Activated naive CD8-positive, alpha-beta T cell treated with anti-CD3 and anti-CD28 coated beads for 36 hours (primary cell): ENCODE measurements at places on chromosomes 5 and 9. TPM values are rescaled to one million over a fixed set of nuclear protein-coding genes. Genes with fewer than 3 reads are reported as not detected.

Gene MARCHF3
- 8.1 TPM for total RNA-seq

DNA sequence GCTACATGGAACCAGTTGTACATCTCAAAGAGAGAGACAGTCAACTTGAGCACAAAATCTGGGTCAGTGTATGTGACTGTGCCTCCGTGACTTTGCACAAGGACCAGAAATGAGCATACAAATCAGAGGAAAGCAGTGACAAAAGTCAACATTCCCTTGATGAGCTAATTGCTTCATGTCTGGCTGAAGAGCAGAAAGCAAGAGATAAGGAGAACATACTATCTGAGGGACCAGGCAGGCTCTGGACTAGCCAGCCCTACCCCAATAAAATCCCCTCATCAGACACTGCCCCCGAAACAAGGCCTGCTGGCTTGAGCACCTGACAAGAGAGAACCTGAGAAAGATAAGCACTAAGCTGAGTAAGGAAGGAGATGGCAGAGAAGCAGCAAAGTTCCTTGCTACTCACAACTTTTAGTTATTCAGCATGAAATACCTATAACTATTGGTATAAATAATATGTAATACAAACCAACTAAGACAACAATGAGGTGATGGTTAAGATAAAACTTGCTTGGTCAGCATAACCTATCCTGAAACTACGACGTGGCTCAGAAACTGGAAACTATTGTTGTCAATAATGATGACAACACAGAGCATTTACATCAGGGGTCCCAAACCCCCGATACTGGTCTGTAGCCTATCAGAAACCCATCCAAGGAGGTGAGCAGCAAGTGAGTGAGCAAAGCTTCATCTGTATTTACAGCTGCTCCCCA, 9.5 kb downstream of the SIL1 start:
- peaks cover 19% of the 10 kb centered on the region for H3K4me1 ChIP-seq
- H3K4me3 ChIP-seq, result no peak overlapping the region
- no peak for DNase-seq
- peaks cover 25% of the 10 kb centered on the region for H3K36me3 ChIP-seq

DNA sequence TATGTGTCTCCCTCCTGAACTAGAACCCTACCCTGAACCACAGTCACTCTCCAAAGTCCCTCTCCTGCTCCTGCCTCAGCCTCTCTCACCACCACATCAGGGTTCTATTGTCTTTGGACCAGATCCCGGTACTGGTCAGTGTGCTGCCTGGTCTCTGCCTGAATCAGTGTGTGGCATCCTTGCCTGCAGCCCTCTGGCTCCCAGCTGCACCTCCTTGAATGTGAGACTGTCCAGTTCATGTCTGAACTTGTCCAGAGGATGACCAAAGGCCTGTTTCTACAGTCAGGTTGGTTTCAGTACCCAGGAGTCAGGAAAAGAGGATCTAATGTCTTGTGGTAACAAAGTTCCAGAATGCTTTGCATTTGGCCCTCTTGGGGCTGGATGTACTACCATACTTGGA, 76.8 kb upstream of the RANBP3L start:
- H3K27ac ChIP-seq, result no peak overlapping the region
- H3K36me3 ChIP-seq, result no peaks in the 10 kb centered on the region
- DNase-seq, result no peak
- H3K27me3 ChIP-seq, result no peaks in the 10 kb centered on the region

DNA sequence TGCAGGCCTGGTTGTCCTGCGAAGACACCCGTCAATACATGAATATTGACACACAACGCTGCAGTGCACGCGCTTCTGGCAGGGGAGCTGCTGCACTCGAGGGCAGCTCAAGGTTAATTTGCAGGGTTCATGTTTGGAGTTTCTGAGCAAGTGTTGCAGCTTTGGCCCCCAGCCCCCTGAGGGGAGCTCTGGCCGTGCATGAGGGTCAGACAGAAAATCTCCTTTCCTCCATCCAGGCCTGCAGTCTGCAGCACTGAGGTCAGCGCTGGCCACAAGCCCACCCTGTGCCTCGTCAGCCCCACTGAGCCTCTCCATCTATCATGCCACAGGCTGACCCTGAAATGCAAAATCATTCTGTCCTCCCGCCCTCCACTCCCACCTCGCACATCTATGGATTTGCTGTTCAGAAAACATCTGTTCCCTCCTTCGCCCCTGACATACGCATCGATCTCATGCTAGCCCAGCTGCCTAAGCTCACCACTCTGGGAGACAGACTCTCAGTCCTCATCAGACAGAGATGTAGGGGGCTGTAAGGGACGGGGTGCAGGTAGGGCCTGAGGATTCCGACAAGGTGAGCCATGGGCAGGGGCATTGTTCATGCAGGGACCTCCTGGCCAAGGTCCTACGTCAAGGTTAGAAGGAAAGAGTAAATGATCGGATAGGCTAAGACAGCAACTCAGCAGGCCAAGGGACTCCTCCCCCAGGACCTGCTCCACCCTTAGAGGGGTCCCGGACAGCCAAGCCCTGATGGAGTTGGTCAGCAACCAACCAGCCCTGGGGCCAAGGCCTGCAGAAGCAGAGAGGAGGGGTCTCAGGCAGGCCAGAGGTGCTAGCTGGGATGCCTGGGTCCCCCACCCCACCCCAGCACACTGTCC, 125.1 kb downstream of the KCNIP1 start:
- H3K36me3 ChIP-seq, result no peaks in the 10 kb centered on the region
- no peak for DNase-seq
- peaks cover 12% of the 10 kb centered on the region for H3K4me1 ChIP-seq

Gene SLC25A2
- 0.21 TPM for total RNA-seq

Gene PLAC8L1
- 0.36 TPM for total RNA-seq

Gene IRGM
- total RNA-seq, result 2.9 TPM

Gene PRR7
- 21.8 TPM for total RNA-seq

Gene CORO2A
- total RNA-seq, result 8.2 TPM

- H3K27ac ChIP-seq, result no peak overlapping the region
- H3K27me3 ChIP-seq, result peaks cover 9% of the 10 kb centered on the region
- no peaks in the 10 kb centered on the region for H3K36me3 ChIP-seq
Observed at GRCh38 chr5:2614571-2614970, 136.9 kb downstream of the IRX2 start.

DNA sequence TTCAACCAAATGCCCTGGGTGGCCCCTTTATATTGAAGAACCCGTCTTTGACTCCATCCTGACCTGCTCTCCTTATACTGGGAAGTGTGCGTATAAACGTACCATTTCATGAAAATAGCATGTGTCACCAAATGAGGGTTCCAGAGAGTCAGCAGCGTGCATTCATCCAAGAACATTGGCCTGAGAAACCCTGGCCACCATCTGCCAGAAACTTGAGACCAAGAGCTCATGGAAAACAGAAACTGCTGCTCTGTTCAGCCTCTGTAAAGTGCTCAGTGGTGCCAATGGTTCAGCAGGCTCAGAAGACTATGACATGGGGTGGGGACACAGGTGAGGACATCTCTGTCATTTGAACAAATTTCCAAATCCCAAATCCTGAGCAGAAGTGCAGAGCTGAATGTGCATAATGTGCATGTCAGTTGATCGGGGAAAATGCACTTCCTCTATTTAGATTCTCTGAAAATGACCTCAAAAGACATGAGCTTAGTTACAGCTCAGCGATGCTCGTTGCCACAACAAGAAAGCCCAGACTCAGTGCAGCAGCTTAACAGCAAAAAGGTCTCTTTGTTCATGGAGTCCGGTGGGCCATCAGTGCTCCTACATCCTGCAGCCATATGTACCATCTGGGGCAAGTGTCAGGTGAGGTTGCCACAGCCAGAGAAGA, 176.1 kb downstream of the ATPSCKMT start:
- no peak overlapping the region for H3K27ac ChIP-seq
- no peaks in the 10 kb centered on the region for H3K4me1 ChIP-seq
- H3K36me3 ChIP-seq, result no peaks in the 10 kb centered on the region
- H3K4me3 ChIP-seq, result no peak overlapping the region

Gene ITK
- total RNA-seq, result 204 TPM

GRCh38 chr5:21152611-21153010, 1164.6 kb upstream of the CDH18 start:
- H3K4me1 ChIP-seq, result no peaks in the 10 kb centered on the region
- DNase-seq, result no peak
- H3K36me3 ChIP-seq, result no peaks in the 10 kb centered on the region
- no peak overlapping the region for H3K4me3 ChIP-seq
- no peak overlapping the region for H3K27ac ChIP-seq
- H3K27me3 ChIP-seq, result no peaks in the 10 kb centered on the region

Gene ZNF474
- 0.28 TPM for total RNA-seq

DNA sequence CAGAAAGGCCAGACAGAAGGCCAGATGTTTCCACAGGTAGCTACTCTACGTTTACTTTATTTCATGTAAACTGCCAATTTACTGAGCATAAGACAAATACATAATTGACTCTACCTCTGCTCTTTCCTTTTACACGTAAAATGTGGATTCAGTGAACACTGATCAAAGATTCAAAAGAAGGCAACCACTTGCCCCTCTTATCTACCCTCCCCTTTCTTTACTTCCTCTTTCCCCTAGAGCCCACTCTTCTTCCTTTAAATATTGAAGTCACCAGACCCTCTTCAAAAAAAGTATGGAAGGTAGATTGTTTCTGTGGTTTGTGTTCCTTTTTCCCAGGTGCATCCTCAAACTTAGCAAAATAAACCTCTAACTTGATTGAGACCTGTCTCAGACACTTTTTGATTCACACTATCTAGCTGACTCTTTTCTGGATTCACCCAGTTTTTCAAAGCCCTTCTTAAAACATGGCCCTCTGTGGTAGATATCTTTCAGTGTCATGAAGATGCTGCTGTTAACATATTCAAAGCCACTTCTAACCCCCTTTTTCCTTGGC, 6.7 kb downstream of the FAM114A2 start:
- H3K4me1 ChIP-seq, result peaks cover 17% of the 10 kb centered on the region
- H3K27me3 ChIP-seq, result no peaks in the 10 kb centered on the region
- peaks cover 24% of the 10 kb centered on the region for H3K36me3 ChIP-seq
- DNase-seq, result no peak

DNA sequence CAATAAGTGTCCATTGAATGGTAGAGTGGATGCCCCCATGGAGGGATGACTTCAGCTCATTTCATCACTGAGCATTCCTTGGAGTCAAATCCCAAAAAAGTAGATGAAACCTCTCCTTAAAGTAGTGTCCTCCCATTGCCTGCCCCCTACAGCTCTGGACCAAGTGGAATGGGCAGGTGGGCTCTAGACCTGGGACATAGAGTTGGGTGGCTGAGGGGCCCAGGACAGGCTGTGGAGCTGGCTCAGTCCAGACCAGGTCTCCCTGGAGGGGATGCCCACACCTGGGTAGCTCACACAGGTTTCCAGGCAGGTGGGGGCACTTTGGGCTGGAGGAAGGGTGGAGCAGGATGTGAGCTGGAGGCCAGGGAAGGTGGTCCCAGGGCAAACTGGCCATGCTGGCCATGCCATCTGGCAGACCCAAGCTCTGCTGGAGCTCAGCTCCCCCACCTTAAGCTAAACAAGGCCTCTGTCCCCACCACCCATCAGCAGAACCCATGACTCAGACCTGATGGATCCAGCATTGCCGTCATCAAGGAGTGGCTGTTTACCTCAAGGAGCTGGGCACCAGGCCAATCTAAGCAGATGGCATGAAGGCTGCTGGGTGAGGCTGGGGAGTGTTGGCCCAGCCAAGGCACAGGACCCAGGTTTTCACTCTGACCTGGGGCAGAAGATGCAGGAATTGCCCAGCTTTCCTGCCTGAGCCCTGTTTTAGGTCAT, 6.2 kb upstream of the SPINK4 start:
- no peaks in the 10 kb centered on the region for H3K4me1 ChIP-seq
- DNase-seq, result no peak
- no peaks in the 10 kb centered on the region for H3K27me3 ChIP-seq

- H3K4me1 ChIP-seq, result no peaks in the 10 kb centered on the region
- H3K36me3 ChIP-seq, result peaks cover 1% of the 10 kb centered on the region
- no peaks in the 10 kb centered on the region for H3K27me3 ChIP-seq
- no peak within 1 kb of the TSS for H3K27ac ChIP-seq
- H3K4me3 ChIP-seq, result no peak within 1 kb of the TSS
- no peak for DNase-seq
Observed at GRCh38 chr5:34043099-34043876, at the start of gene C1QTNF3. TSS of gene C1QTNF3 (minus strand) at chr5:34043213. CDS start at chr5:34043125, 88 bp downstream.

DNA sequence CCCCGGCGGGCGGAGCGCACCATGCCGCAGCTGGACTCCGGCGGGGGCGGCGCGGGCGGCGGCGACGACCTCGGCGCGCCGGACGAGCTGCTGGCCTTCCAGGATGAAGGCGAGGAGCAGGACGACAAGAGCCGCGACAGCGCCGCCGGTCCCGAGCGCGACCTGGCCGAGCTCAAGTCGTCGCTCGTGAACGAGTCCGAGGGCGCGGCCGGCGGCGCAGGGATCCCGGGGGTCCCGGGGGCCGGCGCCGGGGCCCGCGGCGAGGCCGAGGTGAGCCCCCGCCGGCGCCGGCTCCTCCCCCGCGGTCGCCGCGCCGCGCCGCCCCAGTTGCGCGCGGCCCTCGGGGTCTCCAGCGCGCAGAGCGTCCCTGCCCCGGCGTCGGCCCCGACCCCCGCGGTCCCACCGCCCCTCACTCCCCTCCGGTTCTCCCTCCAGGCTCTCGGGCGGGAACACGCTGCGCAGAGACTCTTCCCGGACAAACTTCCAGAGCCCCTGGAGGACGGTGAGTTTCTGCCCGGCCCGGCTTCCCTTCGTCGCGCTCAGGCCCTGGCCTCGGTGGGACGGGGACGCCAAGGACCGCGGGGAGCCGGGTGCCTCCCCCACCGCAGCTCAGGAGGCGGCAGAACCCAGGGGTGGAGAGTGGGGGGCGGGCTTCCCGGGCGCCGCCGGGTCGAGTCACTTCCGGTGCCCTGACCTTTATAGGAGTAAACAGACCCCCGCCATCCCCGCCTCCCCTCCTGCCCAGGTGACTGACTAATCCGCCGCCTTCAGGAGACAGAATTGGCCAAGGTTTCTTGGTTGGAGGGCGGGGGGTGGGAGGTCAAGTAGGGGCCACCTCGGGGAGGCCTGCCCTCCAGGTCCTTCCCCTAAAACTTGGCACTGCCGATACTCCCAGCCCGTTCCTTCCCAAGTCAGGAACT, 665 bp downstream of the TCF7 start:
- peaks cover 76% of the 10 kb centered on the region for H3K4me1 ChIP-seq
- H3K36me3 ChIP-seq, result peaks cover 22% of the 10 kb centered on the region
- H3K27ac ChIP-seq, result peak overlapping the region; percentile 73
- no peaks in the 10 kb centered on the region for H3K27me3 ChIP-seq
- DNase-seq, result peak; percentile 87

DNA sequence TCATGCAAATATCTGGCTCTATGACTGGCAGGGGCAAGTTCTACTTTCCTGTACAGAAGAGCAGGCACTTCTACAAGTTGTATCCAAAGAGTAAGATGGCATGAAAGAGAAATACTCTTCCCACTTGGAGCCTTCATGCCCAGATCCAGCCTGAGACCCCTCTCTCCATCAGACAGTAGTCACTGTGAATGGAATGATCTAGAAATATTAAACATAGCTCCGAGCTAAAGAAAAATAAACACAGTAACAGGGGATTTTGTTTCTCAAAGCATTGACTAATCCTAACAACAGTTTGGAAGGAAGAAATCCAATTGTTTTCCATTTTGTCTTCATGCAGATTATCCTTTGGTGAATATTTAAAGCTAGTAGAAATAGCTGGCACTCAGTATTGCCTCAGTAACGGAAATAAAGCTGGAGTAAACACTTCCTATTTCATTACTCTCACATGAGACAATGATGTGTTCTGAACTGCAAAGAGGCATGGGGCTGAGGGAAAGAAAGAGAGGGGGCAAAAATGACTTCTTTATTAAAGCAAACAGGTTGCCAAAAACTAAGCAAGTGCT, 100.0 kb downstream of the SEMA5A start:
- no peaks in the 10 kb centered on the region for H3K4me1 ChIP-seq
- no peak for DNase-seq
- no peaks in the 10 kb centered on the region for H3K27me3 ChIP-seq
- no peak overlapping the region for H3K4me3 ChIP-seq
- no peak overlapping the region for H3K27ac ChIP-seq
